ENCODE measurements at places on chromosomes 11 and 22. TPM values are rescaled to one million over a fixed set of nuclear protein-coding genes. Genes with fewer than 3 reads are reported as not detected.

- DNase-seq: no peak
Observed at GRCh38 chr11:112734207-112734606, 227.0 kb upstream of the NCAM1 start.

GRCh38 chr11:31022080-31022479 is 347.5 kb downstream of the DCDC1 start:
- no peak for DNase-seq

- no peak for DNase-seq
Observed at GRCh38 chr11:101390539-101390938, 193.3 kb downstream of the TRPC6 start.

GRCh38 chr11:72958791-72959190 is 144.6 kb downstream of the ATG16L2 start:
- DNase-seq: no peak

DNA sequence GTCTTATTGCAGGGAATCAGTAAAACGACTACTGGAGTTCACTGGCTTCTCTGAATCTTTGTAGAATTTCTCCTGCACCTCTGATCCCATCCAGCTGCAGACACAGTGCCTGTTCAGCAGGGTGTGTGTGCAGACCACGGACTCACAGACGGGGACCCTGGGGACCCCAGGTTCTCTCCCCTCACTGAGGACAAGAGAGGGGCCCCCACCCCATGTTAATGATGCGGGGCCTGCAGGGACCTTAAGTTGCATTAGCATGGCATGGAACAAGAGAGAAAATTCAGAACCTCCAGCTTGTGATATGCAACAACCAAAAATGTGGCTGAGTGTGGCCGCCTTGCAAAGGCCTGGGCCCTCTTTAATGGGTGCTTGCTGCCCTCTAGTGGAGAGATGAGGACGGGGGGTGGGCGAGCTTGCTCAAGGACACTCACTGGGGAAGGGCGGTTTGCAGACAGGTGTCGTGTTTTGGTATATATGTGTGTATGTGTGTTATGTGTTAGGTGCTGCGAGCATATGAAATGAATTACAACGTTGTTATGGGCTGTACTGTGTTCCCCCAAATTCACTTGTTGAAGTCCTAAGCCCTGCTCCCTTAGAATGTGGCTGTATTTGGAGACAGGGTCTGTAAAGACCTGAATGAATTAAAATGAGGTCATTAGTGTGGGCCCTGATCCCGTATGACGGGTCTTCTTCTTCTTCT is 84.4 kb upstream of the SEPTIN5 start:
- peak; percentile 43 for DNase-seq

DNA sequence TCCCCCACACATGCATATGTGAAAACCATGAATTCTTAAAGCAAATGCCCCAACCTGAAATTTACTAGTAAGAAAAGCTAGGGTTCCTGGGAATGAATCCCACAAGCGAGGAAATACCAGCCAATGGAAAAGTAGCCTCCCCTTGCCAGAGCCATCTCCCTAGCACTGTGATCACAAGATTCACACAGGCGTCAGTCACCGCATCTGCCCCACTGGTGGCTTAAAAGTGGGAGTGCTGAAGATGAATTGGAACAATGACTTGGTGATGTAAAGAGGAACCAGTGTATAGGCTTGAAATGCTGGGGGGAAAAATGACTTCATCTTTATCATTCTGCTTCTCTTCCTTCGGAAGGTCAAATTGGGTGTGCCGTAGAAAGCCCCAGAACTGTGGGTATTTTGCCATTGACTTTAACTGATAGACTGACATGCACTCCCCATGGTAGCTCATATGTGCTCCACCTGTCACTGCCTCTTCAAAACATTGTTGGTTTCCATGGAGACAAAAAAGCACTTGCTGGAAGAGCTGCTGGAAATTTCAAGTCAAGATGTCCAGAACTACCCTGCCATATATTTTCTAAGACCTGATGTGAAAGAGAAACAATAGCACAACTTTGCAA is 19.2 kb upstream of the ASPHD2 start:
- DNase-seq: no peak

The C22orf42 gene
- not detected for polyA plus RNA-seq
